ENCODE measurements at places on chromosomes 7 and 10.

DNA sequence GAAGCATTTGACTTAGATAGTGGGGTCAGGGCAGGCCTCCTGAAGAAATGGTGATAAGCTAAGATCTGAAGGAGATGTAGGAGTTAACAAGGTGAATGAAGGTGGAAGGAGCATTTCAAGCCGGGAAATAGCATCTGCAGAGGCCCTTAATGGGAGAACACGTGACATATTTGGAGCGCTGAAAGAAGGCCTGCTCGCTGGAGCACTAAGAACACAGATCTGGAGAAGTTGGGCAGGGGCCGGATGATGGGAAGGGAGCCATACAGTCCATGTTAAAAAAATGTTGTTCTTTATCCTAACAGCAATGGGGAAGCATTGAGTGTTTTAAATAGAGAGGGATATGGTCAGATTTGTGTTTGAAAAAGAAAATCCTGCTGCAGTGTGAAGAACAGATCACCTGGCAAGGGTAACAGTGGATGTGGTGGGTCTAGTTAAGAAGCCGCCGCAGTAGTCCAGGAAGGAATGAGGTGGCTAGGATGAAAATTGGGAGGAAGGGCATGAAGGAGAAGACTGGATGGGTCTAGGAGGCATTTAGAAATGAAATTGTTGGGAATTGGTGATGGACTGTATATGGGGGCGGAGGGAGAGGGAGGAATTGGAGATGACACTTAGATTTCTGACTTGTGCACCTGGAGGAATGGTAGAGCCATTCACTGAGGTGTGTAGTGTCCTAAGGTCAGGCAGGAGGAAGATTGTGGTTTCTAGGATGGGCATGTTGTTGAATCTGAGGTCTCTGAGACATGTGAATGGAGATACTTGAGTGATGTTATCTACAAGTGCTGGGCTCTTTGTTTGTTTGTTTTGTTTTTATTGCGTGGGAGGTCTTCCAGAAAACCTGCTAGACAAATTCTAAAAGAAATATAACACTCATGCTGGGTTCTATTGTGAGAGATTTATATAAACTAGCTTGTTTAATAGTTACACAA lies 58.4 kb downstream of the MET start:
- DNase-seq: no peak

DNA sequence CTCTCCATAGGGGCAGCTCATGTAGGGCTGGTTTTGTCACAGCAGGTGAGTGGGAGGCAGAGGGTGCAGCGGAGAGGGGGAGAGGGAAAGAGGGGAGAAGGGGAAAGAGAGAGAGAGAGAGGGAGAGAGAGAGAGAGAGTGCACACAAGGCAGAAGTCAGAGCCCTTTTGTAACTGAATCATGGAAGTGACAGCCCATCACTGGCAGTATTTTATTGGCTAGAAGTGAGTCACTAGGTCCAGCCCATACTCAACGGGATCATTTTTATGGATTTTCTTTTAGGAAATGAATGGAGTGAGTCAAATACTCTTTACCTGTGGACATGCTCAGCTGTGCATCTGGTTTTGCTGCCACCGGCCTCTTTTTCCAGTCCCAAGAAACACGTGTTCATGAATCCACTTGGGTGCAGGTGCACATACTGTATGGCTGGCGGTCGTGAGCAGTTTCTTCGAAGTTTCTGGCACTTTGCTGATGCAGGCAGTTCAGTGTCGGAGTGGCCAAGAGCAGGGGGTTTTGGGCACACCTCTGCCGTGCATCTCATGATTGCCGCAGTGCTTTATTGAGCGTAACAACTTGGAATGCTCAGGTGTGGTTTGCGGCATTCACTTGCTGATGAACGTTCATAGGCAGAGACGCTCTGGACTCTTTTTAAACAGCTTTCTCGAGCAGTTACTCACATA lies 40.3 kb downstream of the DOCK1 start:
- DNase-seq: no peak

GRCh38 chr7:50703654-50704053 lies 79.0 kb downstream of the GRB10 start:
- no peak for DNase-seq

GRCh38 chr10:123559823-123560092 lies 106.4 kb upstream of the GPR26 start:
- no peak for DNase-seq

DNA sequence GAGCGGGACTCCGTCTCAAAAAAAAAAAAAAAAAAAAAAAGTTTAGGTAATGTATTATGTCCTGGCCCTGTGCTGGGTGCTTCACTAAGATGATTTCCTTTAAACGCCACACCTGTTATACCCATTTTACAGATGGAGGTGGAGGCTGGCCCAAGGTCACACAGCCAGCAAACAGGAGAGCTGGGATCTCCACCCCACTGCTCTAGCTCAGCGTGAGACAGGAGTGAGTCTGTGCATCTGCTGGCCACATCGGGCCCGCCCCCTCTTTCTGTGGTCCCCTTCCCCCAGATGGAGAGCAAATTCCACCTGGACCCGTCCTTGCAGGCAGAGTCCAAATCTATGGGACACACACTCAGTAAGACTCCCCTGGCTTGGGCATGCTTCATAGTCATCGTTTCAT lies 51.0 kb downstream of the LHPP start:
- DNase-seq: no peak

DNA sequence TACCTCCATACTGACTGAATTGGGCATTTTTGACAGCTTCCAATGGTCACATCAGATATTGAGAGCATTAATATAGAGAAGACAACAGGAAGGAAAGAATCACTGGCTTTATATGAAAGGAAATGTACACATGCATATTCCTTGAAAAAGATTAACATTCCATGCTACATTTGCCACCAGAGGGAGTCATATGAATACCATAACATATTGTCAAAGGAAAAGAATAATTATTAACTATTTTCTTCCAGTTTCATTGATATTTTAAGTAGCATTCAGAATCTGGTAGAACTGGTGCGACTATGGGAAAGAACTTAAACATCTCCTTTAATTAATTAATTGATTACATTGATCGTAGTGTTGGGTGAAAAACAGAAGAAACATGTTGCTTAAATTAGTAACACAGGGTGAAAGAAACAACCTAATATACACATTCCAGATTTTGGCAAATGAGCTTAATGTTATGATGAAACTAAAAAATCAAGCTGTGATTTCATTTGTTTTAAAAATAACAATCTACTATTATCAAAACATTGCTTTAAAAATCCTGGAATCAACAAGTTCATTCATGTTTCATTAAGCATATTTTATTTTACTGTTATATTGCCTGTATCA lies 71.5 kb downstream of the GPR85 start:
- no peak for DNase-seq

DNA sequence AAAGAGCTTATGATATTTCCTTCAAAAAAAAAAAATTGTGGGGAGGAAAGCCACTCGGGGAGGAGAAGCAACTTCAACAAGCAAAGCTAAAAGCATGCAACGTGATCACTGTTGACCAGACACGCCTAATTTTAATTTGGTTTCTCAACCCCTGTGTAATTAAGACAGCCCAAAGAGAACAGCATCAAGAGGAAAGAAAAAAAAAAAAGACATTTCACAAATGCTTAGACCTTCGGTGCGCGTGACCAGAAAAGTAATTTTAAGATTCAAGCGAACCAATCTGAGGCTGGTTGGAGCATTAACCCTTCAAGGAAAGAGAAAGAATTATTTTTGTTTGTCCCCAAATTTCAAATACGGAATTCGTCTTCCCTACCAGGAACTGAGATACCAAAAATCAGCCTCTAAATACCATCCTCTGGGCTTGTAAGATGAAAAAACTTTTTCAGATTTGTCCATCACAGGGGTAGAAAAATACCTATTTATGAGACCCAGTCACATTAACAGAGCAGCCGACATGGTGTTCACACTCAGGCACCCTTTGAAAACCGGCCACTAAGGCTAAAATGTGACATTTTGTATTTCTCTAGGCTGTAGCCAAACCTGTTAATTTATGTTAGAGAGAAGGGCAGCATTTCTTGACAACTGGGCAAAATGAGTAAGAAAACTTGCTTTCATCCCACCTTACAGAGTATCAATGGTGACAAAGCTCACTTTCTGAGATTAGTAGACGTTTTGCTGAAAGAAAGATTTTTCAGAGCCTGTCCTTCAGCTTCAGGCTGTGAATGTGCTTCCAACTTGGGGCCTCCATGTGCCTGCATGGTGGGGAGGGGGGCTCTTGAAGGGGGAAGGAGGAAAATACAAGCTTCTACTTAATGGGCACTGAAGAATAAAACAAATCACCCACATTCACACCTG lies 179.9 kb upstream of the KLF14 start:
- DNase-seq: no peak

- DNase-seq: no peak
Measured at GRCh38 chr7:22980422-22980821, 33.5 kb downstream of the HYCC1 start.

- no peak for DNase-seq
Measured at GRCh38 chr7:11343136-11343535, 369.5 kb downstream of the PHF14 start.

GRCh38 chr7:150784120-150784736 lies 15.9 kb downstream of the TMEM176B start:
- no peak for DNase-seq

DNA sequence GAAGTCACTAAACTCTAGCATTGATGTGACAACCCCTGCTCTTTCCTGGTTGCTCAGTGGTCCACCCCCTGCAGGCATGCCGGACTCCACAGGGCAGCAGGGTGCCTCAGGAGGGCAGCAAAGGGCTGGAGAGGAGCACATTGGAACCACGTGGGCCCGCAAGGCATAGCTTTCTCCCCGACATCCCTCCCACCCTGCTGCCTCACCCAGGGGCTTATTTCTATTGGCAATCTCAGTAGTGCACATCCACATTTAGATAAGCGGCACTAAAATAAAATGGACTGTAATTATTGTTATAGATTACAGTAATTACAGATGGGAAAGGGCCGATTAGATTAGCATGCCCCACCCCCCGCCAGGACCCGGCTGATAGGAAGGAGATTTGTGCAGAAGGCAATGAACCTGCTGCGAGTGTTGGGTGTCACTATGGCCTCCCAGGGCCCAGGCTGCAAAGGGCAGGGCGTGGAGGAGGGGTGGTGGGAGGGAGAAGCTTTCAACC lies 580.1 kb downstream of the GRID1 start:
- DNase-seq: no peak

GRCh38 chr7:106740806-106741205 lies 79.8 kb upstream of the CCDC71L start:
- no peak for DNase-seq

DNA sequence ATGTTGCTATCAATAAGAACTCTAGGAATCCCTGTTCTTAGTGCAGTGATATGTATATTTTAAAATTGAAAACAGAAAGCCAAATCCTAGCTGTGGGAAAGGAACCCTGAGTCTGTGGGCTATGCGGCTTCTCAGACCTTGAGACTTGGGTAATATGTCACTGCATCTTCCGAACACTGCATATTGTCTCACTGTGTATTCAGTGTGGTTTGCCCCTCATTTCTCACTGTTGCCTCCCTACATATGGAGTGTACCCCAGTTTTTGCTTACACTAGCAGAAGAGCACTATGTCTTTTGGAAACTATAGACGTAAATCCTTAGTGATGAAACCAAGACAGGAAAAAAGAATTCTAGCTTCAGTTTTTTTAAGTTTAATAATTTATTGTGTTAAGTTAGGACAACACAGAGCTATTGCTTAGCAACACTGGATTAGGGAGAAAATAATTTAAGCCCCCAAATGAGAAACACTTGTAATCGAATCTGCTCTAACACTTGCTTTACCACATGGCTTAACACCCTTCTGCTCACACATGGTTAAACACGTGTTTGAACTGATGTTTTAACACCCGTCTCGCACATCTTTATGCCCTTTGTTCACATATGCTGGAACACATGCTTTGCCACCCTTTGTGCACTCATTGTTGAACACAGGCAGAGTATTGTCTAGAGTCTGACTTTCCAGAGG lies 251.3 kb downstream of the VTI1A start:
- no peak for DNase-seq

GRCh38 chr10:45076891-45077290 lies 76.2 kb downstream of the ZNF22 start:
- DNase-seq: no peak

GRCh38 chr7:29604702-29605101 lies 41.1 kb downstream of the PRR15 start:
- DNase-seq: no peak

DNA sequence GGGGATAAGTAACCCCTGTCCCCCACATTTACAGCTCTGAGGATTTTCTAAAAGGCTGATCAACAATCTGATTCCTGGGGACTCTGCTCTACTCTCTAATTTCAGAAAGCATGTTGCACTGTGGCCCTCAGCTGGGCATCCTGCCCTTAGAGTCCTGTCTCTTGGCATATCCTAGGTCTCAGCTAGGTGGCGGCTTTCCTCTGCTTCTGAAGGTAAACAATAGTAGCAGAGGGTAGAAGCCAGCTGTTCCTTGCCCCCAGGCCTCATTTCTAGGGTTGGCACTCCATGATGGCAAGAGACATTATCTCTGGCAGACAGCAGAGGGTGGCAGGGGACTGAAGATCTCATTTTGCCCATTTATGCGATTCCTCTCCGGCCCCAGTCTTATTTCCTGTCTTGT lies 77.0 kb downstream of the ADCYAP1R1 start:
- no peak for DNase-seq

DNA sequence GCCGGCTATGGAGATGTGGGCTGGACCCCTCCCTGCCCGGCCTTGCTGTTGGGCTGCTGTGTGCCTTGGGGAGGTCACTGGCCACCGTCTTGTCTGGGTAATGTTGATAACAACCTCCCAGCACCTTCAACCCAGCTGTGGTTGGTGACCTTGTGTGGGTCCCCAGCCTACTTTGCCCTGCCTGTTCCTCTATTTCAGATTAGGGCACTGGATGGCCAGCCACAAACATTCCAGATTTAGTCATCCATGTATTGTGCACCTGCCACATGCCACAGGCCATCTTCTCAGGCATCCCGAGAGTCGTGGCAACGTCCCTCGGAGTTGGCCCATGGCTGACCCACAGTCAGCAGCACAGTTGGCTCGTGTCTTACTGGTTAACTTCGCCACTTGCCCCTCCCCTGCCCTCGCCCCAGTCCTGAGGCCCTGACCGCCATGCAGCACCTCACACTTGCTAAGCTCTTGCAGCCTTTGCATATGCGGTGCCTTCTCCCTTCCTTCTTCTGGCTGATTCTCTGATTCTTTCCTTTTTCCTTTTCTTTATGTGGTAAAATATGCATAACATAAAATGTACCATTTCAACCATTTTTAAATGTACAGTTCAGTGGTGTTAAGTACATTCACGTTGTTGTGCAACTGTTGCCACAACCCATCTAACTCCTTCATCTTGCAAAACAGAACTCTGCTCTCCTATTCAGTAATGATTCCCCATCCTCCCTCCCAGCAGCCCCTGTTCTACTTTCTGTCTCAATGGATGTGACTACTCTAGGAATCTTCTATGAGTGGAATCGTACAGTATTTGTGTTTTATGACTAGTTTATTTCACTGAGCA lies 60.6 kb downstream of the PRF1 start:
- DNase-seq: no peak

- DNase-seq: no peak
Measured at GRCh38 chr10:105840288-105840770, 1199.2 kb downstream of the SORCS3 start.

GRCh38 chr7:101466871-101467270 lies 104.2 kb downstream of the COL26A1 start:
- DNase-seq: no peak

GRCh38 chr7:129188372-129188891 lies at the start of gene SMO:
SMO (plus strand) TSS chr7:129188633; CDS start chr7:129189152, 519 bp downstream.
- no peak for DNase-seq
